ENCODE measurements at places on chromosomes 5 and 9. TPM values are rescaled to one million over a fixed set of nuclear protein-coding genes. Genes with fewer than 3 reads are reported as not detected.

HTR4 gene
- not detected for total RNA-seq

SLC6A18 gene
- total RNA-seq: not detected

PCDHGA7 gene
- total RNA-seq: 4.0 TPM

CXXC5 gene
- 68.6 TPM for total RNA-seq

SGCD gene
- 3.7 TPM for total RNA-seq

NR6A1 gene
- total RNA-seq: 1.3 TPM

FAM169A gene
- 3.2 TPM for total RNA-seq

STOML2 gene
- total RNA-seq: 303 TPM
